HFFc6 (cell line): ENCODE measurements at places on chromosomes 6 and 20. TPM values are rescaled to one million over a fixed set of nuclear protein-coding genes. Genes with fewer than 3 reads are reported as not detected.

LTV1 gene
- total RNA-seq = 27.6 to 35.0 TPM (median 30.3 TPM) in 3 replicates

OPN5 gene
- not detected in 3 replicates for total RNA-seq

- DNase-seq = no peak
Measured at GRCh38 chr20:63829945-63830835, 874 bp downstream of the ZBTB46 start.

- no peak for DNase-seq
Measured at GRCh38 chr6:127022302-127022701, 96.2 kb upstream of the RSPO3 start.

DNA sequence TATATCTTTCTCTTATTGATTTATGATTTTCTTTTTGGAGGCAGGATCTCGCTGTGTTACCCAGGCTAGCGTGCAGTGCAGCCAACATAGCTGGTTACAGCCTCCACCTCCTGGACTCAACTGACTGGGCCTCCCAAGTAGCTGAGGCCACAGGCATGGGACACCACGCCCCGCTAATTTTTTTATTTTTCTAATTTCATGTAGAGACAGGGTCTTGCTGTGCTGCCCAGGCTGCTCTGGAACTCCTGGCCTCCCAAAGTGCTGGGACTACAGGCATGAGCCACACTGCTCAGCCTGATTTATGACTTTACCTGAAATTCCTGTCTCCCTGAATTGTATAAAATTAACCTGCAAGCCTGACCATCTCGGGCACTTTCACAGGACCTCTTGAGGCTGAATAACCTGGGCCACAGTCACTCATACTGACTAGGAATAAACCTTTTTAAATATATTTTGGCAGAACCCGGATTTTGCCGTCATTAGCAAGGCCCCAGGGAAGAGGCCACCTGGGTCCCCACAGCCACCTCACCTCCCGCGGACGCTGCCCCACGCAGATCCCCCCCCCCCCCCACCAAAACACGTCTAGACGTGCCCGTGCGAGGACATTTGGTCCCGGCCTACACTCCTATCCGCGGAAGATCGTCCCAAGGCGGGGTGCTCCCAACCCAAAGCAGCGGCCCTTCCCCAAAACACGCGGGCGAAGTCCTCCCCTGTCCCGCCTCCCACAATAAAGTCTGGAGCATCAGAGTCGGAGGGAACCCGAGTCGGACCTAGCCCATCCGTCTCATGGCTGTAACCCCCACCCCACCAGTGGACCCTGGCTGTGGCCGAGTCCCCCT, 902 bp downstream of the ZNF337 start:
- no peak for DNase-seq
